ENCODE measurements at places on chromosomes 12 and 14. TPM values are rescaled to one million over a fixed set of nuclear protein-coding genes. Genes with fewer than 3 reads are reported as not detected.

Gene MFAP5
- polyA plus RNA-seq = not detected

Gene VRK1
- 98.5 TPM for polyA plus RNA-seq

Gene CPNE6
- not detected for polyA plus RNA-seq

Gene OR11H7
- polyA plus RNA-seq = not detected

Gene CRIP1
- 0.11 TPM for polyA plus RNA-seq

Gene IGF1
- 4.1 TPM for polyA plus RNA-seq

Gene C3AR1
- 5.3 TPM for polyA plus RNA-seq

Data from K562 (cell line).